ENCODE measurements at places on chromosomes 11 and 22.

- H3K27me3 ChIP-seq = no peaks in the 10 kb centered on the region
- H3K4me1 ChIP-seq = peaks cover 21% of the 10 kb centered on the region
- H3K4me3 ChIP-seq = peak overlapping the region; percentile 37
- peak overlapping the region; percentile 2 for H3K27ac ChIP-seq
Observed at GRCh38 chr11:10742460-10743208, 8.4 kb upstream of the CTR9 start.

DNA sequence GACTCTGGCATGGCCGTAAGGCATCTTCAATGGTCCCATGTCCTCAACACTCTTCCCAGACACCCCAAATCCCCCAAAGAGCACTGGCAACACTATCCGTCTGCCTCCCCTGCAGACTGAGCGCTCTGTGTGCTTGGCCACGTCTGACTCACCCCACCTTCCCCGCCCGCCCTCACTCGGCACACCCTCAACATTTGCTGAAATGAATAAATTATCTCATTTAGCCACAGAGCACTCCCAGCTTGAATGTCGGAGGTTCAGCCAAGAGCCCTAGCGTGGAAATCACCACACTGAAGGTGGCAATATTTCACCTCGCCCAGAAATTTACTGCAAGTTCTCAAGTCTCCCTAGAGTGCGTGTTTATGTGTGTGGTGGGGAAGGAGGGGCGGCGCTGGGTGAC, 46.6 kb upstream of the TCF20 start:
- H3K4me3 ChIP-seq = no peak overlapping the region
- H3K27me3 ChIP-seq = no peaks in the 10 kb centered on the region
- peak; percentile 19 for DNase-seq
- no peaks in the 10 kb centered on the region for H3K36me3 ChIP-seq

DNA sequence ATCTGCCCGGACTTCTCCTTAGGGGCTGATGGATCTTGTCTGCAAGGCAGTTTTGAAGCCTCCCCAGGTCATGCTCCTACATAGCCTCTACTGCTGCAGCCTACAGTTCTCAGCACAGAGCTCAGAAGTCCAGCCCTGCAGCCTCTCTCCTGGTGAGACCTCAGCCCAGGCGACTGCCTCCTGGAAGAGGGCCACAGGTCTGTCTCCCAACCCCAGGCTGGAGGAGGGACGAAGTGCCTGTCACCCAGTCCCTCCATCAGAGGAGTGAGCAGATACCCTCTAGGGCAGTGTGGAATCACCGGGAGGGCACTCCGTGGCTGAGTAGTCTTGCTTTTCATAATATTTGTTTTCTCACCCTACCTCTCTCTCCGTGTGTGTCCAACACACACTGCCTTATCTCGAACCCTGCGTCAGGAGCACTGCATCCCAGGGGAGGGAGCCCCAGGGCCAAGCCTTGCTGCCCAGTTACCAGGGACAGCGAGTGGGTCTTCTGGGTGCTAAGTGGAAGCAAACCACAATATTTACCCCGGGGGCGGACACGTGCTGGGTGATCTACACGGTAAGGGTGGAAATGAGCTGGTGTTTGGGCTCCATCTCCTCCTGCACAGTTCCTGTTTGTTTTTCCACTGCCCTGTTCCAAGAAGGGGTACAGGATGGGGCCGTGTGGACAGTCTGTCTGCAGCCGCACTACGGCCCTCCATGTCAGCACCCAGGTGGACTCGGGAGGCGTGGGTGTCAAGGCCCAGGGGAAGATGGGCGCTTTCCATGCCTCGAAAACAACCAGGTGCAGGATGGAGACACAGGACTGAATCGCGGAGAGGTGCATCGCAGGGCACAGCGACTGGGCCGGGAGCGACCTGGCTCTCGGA, 133.7 kb upstream of the HSD17B12 start:
- DNase-seq = no peak
- no peak overlapping the region for H3K27ac ChIP-seq
- no peak overlapping the region for H3K4me3 ChIP-seq
- no peaks in the 10 kb centered on the region for H3K36me3 ChIP-seq
- H3K4me1 ChIP-seq = no peaks in the 10 kb centered on the region

DNA sequence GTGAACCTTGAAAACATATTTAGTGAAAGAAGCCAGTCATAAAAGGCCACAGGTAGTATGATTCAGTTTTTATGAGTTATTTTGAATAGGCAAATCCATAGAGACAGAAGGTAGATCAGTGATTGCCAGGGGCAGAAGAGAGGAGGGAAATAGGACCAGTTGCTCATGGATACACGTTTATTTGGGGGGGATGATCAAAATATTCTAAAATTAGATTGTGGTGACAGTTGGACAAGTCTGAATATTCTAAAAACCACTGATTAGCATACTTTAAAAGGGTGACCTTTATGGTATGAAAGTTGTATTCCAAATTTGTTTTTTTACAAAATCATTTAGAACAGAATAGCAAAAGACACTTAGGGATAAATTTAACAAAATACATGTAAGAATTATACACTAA, 28.6 kb downstream of the QSER1 start:
- no peak overlapping the region for H3K27ac ChIP-seq
- H3K4me3 ChIP-seq = no peak overlapping the region
- no peak for DNase-seq
- no peaks in the 10 kb centered on the region for H3K27me3 ChIP-seq
- no peaks in the 10 kb centered on the region for H3K4me1 ChIP-seq

DNA sequence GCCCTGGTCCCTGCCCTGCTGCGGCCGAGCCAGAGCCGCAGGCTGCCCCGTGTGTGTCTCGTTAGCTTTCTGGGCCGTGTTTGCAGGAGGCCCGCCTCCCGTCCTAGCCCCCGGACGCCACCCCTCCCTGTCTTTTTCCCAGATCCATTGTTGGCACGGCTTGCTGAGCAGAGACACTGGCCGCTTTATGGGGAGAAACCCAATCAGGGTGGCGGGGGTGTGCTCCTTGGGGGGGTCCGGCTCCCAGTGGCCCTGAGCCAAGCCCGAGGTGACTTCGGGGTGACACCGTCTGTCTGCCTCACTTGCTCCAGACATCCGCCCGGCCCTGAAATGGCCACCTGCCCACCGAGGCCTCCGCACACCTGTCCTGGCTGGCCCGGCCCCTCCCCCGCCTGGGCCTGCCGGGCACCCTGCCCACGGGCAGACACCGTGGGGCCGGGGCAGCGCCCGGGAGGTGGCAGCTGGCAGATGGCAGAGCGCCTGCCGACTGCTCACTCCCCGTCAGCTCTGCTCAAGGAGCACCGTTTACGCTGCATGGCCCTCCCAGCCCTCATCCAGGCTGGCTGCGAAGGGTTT, 43.1 kb upstream of the PPARA start:
- H3K4me1 ChIP-seq = no peaks in the 10 kb centered on the region
- H3K27me3 ChIP-seq = no peaks in the 10 kb centered on the region
- H3K4me3 ChIP-seq = no peak overlapping the region
- peaks cover 5% of the 10 kb centered on the region for H3K36me3 ChIP-seq
- H3K27ac ChIP-seq = no peak overlapping the region
- no peak for DNase-seq

- H3K4me3 ChIP-seq = no peak overlapping the region
- H3K27ac ChIP-seq = peak overlapping the region; percentile 79
- H3K36me3 ChIP-seq = no peaks in the 10 kb centered on the region
- no peaks in the 10 kb centered on the region for H3K27me3 ChIP-seq
Observed at GRCh38 chr11:13868710-13869397, 93.7 kb upstream of the SPON1 start.

GRCh38 chr22:35103761-35104160, 37.8 kb downstream of the ISX start:
- DNase-seq = no peak
- H3K27me3 ChIP-seq = no peaks in the 10 kb centered on the region
- no peaks in the 10 kb centered on the region for H3K4me1 ChIP-seq

GRCh38 chr22:23684026-23684425, 6.8 kb upstream of the RGL4 start:
- H3K4me3 ChIP-seq = no peak overlapping the region
- no peaks in the 10 kb centered on the region for H3K4me1 ChIP-seq
- H3K27me3 ChIP-seq = no peaks in the 10 kb centered on the region
- peaks cover 5% of the 10 kb centered on the region for H3K36me3 ChIP-seq

GRCh38 chr11:116731097-116731761, 41.6 kb downstream of the BUD13 start:
- no peak overlapping the region for H3K27ac ChIP-seq
- H3K36me3 ChIP-seq = no peaks in the 10 kb centered on the region
- no peak for DNase-seq
- H3K4me3 ChIP-seq = no peak overlapping the region
- H3K4me1 ChIP-seq = no peaks in the 10 kb centered on the region

DNA sequence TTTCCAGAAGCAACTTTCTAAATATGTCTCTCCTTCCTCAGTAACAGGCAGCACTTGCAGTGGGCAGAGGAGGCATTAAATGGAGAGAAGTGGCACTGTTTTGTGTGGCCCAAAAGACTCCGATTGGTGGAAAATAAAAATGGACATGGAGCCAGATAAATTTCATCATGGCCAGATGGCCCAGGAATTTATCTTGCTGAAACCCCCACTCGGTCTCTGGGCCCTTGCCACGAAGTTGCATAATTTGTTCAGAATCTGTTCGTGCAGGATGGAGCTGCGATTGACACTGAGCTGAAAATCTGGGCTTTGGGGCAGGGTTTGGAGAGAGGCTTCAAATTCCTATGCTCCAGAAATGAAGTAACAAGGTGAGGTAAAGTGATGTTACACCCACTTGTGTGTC, 65.5 kb downstream of the C11orf91 start:
- no peak overlapping the region for H3K4me3 ChIP-seq
- no peak overlapping the region for H3K27ac ChIP-seq
- no peaks in the 10 kb centered on the region for H3K36me3 ChIP-seq
- no peaks in the 10 kb centered on the region for H3K27me3 ChIP-seq
- no peaks in the 10 kb centered on the region for H3K4me1 ChIP-seq

- H3K4me3 ChIP-seq = no peak overlapping the region
- no peak overlapping the region for H3K27ac ChIP-seq
- H3K4me1 ChIP-seq = no peaks in the 10 kb centered on the region
- no peak for DNase-seq
- H3K36me3 ChIP-seq = no peaks in the 10 kb centered on the region
Observed at GRCh38 chr11:113446112-113446511, 29.1 kb downstream of the DRD2 start.

DNA sequence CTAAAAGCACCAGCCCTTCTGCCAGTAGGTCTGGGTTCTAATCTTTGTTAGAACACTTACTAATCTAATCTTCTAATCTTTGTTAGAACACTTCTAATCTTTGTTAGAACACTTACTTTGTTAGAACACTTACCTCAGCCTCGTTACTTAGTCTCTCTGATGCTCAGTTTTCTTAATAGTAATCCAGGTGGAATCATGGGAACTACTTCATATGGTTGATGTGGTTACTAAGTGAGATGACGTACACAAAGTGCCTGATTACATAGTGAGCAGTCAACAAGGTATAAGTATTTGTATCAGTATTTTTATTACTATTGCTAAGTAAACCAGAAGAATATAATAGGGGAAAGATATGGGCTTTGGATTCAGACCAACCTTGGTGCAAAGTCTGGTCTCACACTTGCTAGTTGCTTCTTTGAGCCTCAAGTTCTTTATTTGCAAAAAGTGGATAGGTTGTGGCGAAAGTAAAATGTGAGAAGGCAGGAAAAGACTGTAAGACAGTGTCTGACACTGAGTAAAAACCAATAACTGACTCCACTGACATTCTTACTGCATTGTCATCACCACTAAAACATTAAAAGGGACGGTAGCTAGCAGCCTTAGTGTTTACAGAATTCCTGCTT, 83.7 kb downstream of the TRAF6 start:
- peaks cover 4% of the 10 kb centered on the region for H3K4me1 ChIP-seq
- no peaks in the 10 kb centered on the region for H3K36me3 ChIP-seq
- no peaks in the 10 kb centered on the region for H3K27me3 ChIP-seq
- no peak overlapping the region for H3K4me3 ChIP-seq

GRCh38 chr11:107710301-107710700, 1.6 kb downstream of the SLN start:
- no peaks in the 10 kb centered on the region for H3K36me3 ChIP-seq
- no peak for DNase-seq
- H3K27me3 ChIP-seq = no peaks in the 10 kb centered on the region

GRCh38 chr11:74169738-74170458, 904 bp downstream of the C2CD3 start:
- H3K27ac ChIP-seq = no peak overlapping the region
- H3K27me3 ChIP-seq = no peaks in the 10 kb centered on the region

GRCh38 chr11:71286701-71287643, 34.6 kb upstream of the SHANK2 start:
- H3K27ac ChIP-seq = no peak overlapping the region
- no peak overlapping the region for H3K4me3 ChIP-seq
- no peaks in the 10 kb centered on the region for H3K4me1 ChIP-seq

- no peak overlapping the region for H3K27ac ChIP-seq
- H3K27me3 ChIP-seq = no peaks in the 10 kb centered on the region
- DNase-seq = no peak
- no peaks in the 10 kb centered on the region for H3K36me3 ChIP-seq
- H3K4me3 ChIP-seq = no peak overlapping the region
Observed at GRCh38 chr11:86515297-86516094, 140.8 kb downstream of the CCDC81 start.

DNA sequence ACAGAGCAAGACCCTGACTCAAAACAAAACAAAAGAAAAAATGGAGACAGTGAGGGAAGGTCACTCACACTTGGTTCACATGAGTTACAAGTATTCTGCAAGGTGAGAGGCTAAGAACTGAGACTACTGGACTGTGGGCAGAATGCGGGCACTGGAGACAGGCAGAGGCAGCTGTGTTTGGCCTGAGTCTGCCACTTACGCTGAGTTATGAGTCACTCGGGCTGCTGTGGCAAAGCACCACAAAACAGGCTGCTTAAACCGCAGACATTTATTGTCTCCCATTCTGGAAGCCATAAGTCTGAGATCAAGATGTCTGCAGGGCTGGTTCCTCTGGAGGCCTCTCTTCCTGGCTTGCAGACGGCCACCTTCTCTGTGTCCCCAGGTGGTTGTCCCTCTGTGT, 122.8 kb downstream of the SHANK2 start:
- no peak for DNase-seq
- no peaks in the 10 kb centered on the region for H3K27me3 ChIP-seq
- H3K4me1 ChIP-seq = no peaks in the 10 kb centered on the region
- H3K36me3 ChIP-seq = no peaks in the 10 kb centered on the region
- H3K27ac ChIP-seq = no peak overlapping the region

GRCh38 chr11:20875889-20876288, 206.5 kb downstream of the NELL1 start:
- H3K27ac ChIP-seq = no peak overlapping the region
- DNase-seq = no peak
- no peaks in the 10 kb centered on the region for H3K27me3 ChIP-seq
- H3K4me1 ChIP-seq = no peaks in the 10 kb centered on the region
- no peaks in the 10 kb centered on the region for H3K36me3 ChIP-seq
- no peak overlapping the region for H3K4me3 ChIP-seq

GRCh38 chr11:32290783-32291182, 144.6 kb downstream of the WT1 start:
- no peaks in the 10 kb centered on the region for H3K27me3 ChIP-seq
- H3K36me3 ChIP-seq = no peaks in the 10 kb centered on the region
- no peak overlapping the region for H3K27ac ChIP-seq
- no peak for DNase-seq
- no peak overlapping the region for H3K4me3 ChIP-seq

DNA sequence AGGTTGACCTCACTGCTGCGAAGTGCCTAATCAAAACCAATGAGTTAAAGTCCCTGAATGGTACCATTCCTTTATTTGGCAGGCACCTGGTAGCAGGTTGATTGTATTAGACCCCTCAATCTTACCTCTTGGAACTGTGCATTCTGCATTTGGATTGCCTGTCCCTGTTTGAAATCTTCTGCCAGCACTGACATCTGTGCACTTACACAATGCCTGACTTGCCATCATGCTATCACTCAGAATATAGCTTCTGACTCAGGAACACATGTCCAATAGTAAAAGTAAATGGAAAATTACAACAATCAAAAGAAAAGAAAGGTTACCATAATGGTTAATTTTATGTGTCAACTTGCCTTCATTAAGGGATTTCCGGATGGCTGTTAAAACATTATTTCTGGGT, 366.0 kb upstream of the PDGFD start:
- H3K36me3 ChIP-seq = no peaks in the 10 kb centered on the region
- no peak for DNase-seq
- no peak overlapping the region for H3K4me3 ChIP-seq
- H3K27me3 ChIP-seq = no peaks in the 10 kb centered on the region
- no peaks in the 10 kb centered on the region for H3K4me1 ChIP-seq
